ENCODE measurements at places on chromosomes 5 and 9.

DNA sequence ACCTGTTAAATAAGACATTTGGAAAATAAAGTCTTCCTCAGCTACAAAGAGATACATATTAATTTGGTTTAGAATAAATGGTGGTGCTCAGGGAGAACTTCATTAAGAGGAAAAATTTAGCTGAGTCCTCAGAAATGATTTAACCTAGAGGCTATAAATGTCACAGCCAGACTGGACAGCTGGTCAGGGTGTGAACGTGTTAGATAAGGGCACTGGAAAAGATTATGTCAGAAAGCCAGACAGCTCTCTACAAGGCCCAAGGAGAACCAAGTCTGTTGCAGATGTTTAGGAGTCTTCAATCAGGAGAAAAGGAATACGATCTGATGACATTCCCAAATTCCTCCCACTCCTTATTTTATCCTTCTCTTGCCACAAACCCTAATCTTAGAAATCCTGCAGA is 265.2 kb downstream of the MAT2B start:
- no peak for DNase-seq

DNA sequence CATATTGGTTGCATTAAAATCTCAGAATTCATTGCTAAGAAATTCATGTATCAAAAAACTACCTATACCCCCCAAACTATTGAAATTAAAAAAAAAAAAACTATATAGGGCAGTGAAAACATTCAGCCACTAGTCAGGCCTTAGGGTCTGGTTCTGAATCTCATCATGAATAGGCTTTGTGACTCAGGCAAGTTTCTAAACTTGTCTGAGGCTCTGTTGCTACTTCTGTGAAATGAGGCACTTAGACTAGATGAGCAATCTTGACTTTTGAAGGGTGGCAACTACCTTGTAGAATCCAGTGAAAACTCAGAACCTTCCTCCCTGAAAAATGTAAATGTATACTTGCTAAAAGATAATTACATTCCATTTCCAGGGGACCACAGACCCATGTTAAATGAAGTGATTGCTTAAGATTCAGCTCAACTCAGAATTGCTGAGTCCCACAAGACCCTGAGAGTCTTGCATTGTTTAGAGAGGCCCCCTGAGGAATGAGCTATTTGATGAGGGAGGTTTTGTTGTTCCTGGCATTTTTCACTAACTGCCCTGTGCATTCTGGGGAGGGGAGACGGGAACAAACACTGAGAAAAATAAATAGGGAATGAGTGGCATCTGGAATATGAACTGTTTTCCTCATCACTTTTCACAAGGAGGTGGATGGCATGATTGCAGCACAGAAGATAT is 29.5 kb downstream of the RAI14 start:
- DNase-seq, result no peak

DNA sequence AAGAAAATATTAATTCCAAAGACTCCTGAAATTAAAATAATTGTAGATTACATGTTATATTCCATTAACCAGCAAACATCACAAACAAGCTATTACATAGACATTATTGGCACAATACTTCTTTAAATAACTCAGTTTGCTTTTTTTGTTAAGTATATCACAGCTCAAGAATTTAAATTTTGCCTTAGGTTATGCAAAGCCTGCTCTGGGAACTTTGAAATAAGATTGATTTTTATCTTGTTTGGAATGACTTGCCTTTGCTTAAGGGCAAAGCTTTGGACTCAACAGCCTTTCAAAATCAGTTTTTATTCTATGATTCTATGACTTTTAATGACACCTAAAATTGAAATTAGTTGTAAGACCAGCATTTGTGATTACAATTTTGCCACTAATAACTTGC is 78.2 kb downstream of the ALDH7A1 start:
- DNase-seq, result no peak

DNA sequence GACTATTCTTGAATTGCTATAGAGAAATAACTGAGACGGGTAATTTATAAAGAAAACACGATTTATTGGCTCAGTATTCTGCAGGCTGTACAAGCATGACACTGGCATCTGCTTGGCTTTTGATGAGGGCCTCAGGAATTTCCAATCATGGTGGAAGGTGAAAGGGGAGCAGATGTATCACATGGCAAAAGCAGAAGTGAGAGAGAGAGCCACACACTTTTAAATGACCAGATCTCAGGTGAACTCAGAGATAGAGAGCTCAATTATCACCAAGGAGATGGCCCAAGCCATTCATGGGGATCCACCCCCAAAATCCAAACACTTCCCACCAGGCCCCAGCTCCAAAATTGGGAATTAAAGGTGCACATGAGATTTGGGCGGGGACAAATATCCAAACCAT is 15.3 kb downstream of the GABRA1 start:
- no peak for DNase-seq

GRCh38 chr5:79982136-79982535 is 8.9 kb downstream of the MTX3 start:
- DNase-seq, result no peak

All from GM03348 (cell line).